ENCODE measurements at places on chromosomes 1 and 21.
A peak's percentile ranks its signal among the peaks of the same experiment; 100 is the strongest.

DNA sequence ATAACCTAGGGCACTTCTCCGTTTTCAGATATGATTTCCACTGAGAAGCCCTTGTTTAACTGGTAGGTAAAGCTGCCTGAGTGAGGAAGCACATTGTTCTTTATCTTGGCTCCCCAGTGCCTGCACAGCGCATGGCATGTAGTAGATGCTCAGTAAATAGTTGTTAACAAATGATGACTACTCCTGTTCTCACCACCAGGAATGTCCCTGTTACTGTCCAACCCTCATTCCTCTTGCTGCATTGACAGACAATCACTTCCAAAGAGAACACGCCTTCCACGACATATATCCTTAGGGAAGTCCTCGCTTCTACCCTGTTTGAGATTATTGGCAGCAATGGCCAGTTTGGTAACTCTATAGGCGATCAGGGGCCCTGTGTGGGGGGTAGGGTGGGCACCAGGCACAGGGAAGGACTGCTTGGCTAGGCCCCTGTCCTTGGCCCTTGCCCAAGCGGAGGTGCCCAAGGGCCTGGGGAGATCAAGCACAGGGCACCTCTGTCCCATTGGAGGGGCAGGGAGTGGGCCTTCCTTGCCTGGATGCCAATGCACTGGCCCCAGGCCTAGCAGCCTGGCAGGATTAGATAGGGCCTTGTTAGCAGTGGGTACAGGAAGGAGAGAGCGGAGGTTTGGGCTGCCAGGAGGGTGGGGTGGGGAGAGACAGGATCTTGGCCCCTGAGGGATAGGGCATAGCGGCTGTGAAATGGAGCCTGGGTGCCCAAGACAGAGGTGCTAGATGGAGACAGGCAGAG is 10.2 kb downstream of the NES start:
- no peak for DNase-seq

GRCh38 chr1:72366466-72366865 is 84.1 kb upstream of the NEGR1 start:
- no peak for DNase-seq

- no peak for DNase-seq
Observed at GRCh38 chr1:210201681-210202080, 30.9 kb upstream of the SERTAD4 start.

GRCh38 chr1:50605186-50605875 is 182.1 kb upstream of the DMRTA2 start:
- peak; percentile 31 for DNase-seq

DNA sequence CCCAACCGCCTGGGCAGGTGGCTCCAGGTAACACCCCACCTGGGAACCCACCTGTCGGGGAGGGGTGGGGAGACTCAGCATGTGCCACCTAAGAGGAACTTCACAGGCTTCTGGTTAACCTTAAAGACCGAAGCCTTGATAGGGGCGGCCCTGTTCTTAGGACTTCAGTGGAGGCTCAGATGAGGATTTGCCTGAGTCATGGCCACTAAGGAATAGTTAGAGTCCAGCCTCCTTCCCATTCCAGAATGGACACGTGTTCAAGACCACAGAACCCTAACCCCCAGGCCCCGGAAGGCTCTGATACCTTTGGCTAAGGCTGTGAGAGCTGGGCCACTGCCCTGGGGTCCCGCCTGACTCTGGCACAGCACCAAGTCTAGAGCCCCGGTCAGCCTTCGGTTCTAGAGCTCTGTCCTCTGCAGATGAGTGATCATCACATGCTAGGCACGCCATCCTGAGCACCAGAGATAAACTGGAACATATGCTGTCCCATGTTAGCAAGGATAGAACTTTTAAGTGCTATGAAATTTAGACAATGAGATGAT is 20.3 kb downstream of the PADI6 start:
- DNase-seq, result no peak

DNA sequence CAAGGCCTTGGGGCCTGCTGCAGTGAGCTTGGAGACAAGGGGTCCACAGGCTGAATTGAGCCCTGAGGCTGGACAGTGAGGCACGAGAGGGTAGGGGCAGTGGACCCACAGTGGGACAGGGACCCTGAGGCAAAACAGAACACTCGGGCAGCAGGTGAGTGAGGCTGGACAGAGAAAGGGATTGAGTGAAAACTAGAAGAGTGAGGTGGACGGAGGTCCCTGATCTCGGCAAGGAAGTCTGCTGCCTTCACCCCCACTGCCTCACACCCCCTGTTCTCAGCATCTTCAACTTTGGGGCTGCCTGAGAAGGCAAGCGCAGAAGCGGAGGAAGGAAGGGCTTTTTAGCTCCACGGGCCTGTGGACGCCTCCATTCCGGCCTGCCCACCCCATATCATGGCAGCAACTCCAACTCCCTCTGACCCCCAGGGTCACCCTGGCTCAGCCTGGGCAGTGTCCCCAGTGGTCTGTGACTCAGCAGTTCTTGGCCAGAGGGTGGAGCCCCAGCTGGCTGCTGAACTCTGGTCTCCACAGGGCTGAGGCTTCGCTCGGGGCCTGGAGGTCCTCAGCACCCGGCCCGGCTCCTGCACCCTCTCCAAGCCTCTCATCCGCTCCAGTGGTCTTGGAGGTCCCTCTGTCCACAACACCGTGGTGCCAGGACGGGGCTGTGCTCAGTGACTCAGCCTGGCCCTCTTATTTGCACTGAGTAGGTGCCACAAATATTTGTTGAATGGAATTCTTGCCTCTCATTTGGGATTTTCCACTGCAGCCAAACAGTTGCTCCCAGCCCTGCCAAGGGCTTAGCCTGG is 60.0 kb upstream of the EPS8L3 start:
- DNase-seq, result no peak

GRCh38 chr1:5918275-5918649 is 74.0 kb downstream of the NPHP4 start:
- DNase-seq, result no peak

GRCh38 chr21:39715804-39716397 is 29.1 kb upstream of the IGSF5 start:
- peak; percentile 26 for DNase-seq

DNA sequence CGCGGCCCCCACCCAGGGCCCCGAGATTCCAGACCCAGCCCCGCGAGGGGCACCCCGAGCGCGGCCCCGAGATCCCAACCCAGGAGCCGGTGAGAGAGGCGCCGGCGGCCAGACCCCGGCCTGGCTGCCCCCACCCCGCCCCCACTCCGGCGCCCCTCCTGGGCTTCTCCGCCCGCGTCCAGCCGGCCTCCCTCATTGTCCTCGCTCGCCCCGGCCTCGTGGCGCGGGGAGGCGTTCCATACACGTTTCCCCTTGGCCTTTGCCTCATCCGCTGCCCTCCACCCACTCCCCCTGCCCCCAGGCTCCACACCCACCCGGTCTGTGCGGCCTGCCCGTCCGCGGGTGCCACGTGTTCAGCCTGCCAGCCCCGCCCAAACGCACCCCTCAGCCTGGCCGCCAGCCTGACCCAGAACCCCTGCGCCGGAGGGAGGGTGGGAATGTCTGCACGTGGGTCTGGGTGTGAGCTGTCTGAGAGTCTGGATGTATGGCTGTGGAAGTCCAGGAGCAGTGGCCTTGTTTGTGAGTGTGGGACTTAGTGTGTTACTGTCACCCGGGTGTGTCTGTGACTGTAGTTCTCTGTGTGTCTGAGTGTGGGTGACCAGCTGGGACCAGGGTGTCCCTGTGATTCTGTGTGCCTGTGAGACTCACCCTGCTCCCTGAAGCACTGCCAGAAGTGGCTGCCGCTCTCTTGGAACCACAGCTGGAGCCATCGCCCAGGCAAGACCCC is 681 bp downstream of the B4GALT2 start:
- no peak for DNase-seq

DNA sequence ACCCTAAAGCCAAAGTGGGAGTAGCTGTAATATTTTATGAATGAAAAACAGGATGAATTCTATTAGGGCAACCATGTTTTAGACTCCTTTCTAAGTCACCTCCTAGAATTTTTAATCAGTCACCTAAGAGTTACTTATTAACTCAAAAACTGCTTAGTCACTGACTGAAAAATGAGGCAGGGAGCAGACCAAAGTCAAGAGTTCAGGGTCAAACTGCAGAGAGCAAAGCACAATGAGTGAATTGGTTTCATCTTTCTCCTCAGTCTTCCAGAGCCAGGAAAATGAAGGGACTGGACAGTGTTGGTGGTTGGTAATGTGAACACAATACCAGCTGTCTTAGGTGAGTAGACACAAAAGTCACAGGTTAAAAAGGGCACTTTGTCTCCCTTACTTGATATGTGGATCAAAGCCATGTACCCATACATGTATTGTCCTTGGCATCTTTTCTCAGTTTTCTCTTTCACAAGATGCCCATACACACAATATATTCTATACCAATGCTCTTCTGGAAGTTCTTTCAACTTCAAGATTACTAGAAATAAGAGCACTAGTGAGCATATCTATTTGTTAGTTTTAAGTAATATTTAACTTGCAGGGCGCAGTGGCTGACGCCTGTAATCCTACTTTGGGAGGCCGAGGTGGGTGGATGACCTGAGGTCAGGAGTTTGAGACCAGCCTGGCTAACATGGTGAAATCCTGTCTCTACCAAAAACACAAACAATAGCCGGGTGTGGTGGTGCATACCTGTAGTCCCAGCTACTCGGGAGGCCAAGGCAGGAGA is 42.2 kb downstream of the ATP1B1 start:
- no peak for DNase-seq

DNA sequence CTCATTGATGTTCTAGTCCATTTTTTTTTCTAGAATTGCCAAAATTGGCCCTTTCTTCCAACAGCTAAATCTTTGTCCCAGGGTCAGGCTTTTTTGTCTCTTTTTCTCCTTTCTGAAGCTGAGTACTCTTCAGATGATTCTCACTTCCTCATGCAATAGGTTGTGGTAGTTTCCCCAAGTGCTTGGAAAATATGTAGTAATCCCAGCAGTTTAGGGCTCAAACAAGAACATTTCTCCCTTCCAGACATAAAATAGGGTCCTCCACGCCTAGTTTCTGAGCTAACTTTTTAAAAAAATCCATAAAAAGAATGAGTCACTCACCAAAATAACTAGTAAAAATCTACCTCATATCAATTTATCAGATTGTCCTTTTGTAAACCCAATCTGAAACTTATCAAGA is 10.0 kb upstream of the MCOLN3 start:
- peak; percentile 6 for DNase-seq

GRCh38 chr1:5634893-5635292 is 357.3 kb downstream of the NPHP4 start:
- DNase-seq, result no peak

- no peak for DNase-seq
Observed at GRCh38 chr1:115348636-115349035, 10.6 kb upstream of the NGF start.

- no peak for DNase-seq
Observed at GRCh38 chr1:45769261-45769932, 18.9 kb upstream of the IPP start.

GRCh38 chr1:68221980-68222373 is 10.3 kb downstream of the WLS start:
- no peak for DNase-seq

GRCh38 chr1:223631956-223632355 is 33.5 kb downstream of the CAPN8 start:
- DNase-seq, result no peak
